ENCODE measurements at places on chromosomes 16 and 17. TPM values are rescaled to one million over a fixed set of nuclear protein-coding genes. Genes with fewer than 3 reads are reported as not detected.

SLC5A10 gene
- under 0.01 TPM for total RNA-seq

NDRG4 gene
- total RNA-seq, result 15.9 TPM

VAT1L gene
- total RNA-seq, result not detected

TLCD2 gene
- 6.0 TPM for total RNA-seq

CLEC19A gene
- not detected for total RNA-seq

CACNG4 gene
- under 0.01 TPM for total RNA-seq

PPP1R27 gene
- not detected for total RNA-seq

NKIRAS2 gene
- 23.4 TPM for total RNA-seq

TNFSF13 gene
- total RNA-seq, result 5.3 TPM

ELMO3 gene
- total RNA-seq, result 49.2 TPM

Data from tracheal epithelial cell (primary cell).